ENCODE measurements at places on chromosomes 1 and 21. TPM values are rescaled to one million over a fixed set of nuclear protein-coding genes. Genes with fewer than 3 reads are reported as not detected.

CRP gene
- total RNA-seq, result not detected

NPL gene
- total RNA-seq, result 3.5 TPM

RNU5D-1 gene
- total RNA-seq, result not detected

SEMA4A gene
- 0.43 TPM for total RNA-seq

PRDM2 gene
- 13.9 TPM for total RNA-seq

CCDC190 gene
- 0.43 TPM for total RNA-seq

F5 gene
- not detected for total RNA-seq

RNU1-3 gene
- under 0.01 TPM for total RNA-seq

KCNK2 gene
- total RNA-seq, result 18.7 TPM

DOCK7 gene
- 153 TPM for total RNA-seq

ZFYVE9 gene
- total RNA-seq, result 23.8 TPM

LRRC38 gene
- total RNA-seq, result not detected

DNA sequence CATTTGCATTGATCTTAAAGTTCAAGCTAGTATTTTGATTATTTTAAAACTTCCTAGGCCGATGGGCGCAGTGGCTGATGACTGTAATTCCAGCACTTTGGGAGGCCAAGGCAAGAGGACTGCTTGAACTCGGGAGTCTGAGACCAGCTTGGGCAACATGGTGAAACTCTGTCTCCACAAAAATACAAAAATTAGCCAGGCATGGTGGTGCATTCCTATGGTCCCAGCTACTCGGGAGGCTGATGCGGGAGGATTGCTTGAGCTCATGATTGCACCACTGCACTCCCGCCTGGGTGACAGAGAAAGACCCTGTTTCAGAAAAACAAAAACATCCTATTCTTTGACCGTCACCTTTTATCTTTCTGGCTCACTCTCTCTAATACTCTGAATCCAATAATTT lies 30.0 kb downstream of the MFSD2A start:
- no peak for DNase-seq

DNA sequence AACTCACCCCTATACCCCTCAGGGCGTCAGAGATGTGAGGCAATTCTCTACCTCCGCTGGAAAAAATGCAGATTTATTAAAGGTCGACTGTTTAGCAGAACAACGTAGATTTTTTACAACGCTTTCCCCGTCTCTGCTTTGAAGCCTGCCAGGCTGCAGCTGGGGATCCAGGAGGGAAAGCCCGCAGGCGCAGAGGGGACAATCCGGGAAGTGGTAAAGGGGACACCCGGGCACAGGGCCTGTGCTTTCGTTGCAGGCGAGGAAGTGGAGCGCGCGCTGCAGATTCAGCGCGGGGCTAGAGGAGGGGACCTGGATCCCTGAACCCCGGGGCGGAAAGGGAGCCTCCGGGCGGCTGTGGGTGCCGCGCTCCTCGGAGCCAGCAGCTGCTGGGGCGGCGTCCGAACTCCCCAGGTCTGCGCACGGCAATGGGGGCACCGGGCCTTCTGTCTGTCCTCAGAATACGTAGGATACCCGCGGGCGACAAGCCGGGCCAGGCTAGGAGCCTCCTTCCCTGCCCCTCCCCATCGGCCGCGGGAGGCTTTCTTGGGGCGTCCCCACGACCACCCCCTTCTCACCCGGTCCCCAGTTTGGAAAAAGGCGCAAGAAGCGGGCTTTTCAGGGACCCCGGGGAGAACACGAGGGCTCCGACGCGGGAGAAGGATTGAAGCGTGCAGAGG lies 5.5 kb downstream of the SIM2 start:
- DNase-seq, result no peak

- no peak for DNase-seq
Observed at GRCh38 chr1:200345520-200345919, 64.3 kb downstream of the ZNF281 start.

- DNase-seq, result no peak
Observed at GRCh38 chr1:228830185-228830953, 95.1 kb downstream of the RHOU start.

DNA sequence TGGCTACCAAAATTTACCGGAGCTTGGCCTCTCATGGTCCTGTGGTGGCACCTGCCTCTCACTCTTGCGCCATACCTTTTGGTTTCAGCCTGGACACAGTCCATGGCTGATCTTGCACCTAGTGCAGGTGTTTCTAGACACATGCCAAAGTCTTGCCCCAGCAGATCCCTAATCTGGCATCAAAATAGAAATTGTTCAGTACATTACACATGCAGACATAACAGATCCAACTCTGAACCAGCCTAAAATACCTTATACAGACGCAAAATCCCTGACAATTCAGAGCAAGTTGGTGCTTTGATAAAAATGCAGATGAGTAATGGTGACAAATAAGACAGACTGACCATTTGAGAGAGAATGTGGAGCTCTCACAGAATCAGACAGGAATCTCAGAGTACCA lies 44.1 kb downstream of the NGF start:
- no peak for DNase-seq

DNA sequence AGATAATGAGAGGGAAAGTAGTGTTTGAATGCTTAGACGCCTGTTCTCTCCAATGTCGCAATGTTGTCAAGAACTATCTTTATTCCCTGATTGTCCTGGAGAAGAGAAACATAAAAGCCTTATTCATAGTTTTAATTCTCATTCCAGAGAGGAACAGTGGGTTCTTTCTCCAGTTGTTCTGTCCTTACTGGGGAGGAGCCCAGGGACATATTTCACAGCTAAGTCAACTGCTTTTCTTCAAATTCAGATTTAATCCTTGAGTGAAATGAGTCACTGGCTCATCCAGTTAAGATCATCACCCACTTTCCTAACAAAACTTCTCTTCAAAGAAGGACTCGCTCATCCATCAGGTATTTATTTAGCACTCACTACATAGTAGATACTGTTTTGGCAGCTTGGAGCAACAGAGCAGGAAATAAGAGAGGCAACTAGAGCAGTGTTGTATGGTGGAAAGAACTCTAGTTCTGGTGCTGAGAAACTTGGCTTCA lies 365.7 kb upstream of the USP24 start:
- peak; percentile 78 for DNase-seq

DNA sequence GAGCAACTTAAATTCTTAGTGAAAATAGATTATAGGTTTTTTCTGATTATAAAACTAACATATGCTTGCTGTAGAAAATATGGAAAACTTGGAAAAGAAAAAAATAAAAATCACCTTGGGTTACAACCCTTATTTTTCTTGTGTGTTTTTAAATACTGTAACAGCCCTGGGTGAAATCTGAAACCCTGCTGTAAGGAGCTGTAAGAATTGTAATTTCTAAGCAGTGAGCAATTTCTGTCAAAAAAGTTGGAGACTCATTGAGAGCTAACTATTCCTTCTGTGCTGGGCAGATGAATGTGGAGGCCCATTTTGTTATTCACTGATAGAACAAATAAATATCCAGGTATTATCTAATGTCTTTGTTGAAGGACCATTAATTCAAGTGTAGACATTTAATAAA lies 42.6 kb downstream of the ADCY10 start:
- peak; percentile 28 for DNase-seq

DNA sequence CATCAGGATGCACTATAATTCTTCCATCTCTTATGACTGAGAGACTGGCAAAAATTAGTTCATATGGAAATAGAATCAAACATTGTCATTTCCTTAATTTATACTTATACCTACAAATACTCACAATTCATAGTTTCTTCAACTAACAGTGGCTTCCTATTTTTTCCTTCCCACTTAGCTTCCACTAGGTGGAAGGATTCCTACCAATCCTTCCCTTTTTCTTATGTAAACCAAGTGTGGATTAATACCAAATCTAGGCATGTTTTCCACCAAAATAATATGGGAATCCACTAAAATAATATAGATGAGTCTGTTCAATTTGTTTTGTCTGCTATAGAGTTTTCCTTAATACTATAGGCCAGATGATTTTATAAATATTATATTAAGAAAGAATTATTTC lies 1537.1 kb downstream of the PLA2G4A start:
- no peak for DNase-seq

DNA sequence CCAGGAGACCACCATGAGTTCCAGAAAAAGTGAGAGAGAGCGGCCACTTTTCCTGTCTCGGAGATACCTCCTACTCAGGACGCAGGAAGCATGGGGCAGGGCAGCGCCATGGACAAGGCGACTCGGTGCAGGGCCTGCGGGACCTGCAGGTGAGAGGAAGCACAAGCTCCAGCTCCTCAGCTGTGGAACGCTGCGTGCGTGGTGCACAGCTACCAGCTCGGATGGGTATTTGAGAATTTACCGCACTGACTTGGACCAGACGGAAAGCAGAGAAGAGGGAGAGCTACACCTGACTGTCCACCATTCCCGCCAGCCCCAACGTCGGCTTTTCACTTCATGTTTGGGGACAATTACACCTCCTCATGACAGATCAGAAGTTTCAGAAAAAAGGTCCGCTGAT lies 8.2 kb upstream of the CDK11A start:
- DNase-seq, result no peak

DNA sequence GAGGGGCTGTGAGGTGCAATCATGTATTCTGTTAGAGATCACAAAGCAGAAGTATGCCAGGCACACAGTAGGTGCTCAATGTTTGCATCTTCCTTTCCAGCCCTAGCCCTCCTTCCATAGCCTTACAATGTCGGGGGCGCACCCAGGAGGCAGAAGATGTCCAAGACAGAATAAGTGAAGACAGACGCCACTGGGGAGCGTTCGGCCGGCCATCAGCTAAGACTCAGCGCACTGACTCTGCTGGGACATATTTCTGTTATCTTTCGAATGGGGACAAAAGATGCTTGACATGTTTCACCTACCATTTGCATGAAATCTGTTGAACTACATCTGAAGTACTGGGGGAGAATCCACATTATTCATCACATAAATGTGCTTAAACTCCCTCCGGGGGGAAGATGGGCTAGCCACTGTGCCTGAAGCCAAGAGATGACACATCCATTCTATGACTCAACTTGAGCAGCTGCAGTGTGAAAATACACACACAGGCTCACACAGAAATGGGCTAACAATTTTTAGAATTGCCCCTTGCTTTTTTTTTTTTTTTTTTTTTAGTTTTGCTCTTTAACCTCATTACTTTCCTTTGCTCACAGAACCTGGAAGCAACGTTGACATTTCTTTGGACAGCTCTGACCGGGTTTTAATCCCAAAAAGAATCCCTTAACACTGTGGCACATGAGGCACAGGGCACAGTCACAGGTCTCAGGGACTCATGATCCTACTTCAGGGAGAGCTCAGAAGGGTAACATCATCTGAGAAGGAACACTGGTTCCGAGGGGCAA lies 7.9 kb downstream of the TIAM1 start:
- peak; percentile 72 for DNase-seq

- no peak for DNase-seq
Observed at GRCh38 chr1:240139511-240139910, 47.8 kb downstream of the FMN2 start.

GRCh38 chr21:25081096-25081495 lies 526.2 kb downstream of the MRPL39 start:
- no peak for DNase-seq

- no peak for DNase-seq
Observed at GRCh38 chr1:166170075-166170474, 3.3 kb upstream of the FAM78B start.

DNA sequence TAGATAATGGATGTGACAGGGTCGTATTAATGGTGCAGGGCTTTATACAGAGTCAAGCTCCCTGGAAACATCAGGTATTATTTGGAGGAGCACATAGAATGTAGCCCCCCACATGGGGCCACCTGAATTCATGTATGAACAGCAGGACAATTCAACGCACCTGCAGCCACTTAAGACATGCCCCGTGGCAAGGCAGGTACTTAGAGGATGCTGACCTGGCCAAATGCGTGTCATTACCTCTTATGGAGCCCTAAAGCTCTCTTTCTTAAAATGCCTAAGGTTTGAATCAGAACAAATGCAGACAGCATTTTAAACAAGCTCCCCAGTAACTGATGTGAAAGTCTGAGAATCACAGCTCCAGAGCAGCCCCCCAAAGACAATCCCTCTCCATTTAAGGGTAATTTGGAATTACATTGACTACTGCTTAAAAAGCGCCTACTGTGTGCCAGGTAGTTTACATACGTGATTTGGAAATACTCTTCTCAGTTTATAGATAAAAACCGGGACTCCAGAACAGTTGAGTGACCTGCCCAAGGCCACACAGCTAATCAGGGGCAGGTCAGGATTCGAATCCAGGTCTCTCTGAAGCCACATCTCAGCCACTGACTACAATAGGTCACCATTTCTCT lies 71.0 kb upstream of the KLHDC7A start:
- no peak for DNase-seq

GRCh38 chr1:115227346-115228082 lies 110.5 kb downstream of the NGF start:
- DNase-seq, result peak; percentile 20

GRCh38 chr1:42730002-42730401 lies 10.0 kb downstream of the CLDN19 start:
- DNase-seq, result no peak

DNA sequence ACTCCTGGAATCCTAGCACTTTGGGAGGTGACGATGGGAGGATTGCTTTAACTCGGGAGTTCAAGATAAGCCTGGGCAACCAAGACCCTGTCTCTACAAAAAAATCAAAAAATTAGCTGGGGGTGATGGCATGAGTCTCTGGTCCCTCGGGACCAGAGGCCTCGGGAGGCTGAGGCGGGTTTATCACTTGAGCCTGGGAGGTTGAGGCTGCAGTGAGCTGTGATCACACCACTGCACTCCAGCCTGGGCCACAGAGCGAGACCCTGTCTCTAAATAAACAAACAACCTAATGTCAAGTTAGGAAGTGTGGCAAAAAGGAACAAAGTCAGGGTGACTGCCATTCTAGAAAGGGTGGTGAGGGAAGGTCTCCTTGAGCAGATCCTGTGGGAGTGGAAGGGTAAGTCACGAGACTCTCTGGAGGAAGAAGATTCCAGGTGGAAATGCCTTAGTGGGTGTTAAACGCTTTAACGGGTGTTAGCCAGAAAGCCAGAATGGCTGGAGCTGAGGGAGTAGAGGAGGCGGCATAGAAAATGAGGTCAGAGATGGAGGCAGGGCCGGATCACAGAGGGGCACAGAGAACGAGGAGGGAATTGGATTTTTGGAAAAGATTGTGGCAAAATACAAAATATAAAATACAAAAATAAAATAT lies 62.2 kb upstream of the ATP5PO start:
- DNase-seq, result no peak

GRCh38 chr21:45799765-45800338 lies 156.3 kb downstream of the PCBP3 start:
- DNase-seq, result no peak

DNA sequence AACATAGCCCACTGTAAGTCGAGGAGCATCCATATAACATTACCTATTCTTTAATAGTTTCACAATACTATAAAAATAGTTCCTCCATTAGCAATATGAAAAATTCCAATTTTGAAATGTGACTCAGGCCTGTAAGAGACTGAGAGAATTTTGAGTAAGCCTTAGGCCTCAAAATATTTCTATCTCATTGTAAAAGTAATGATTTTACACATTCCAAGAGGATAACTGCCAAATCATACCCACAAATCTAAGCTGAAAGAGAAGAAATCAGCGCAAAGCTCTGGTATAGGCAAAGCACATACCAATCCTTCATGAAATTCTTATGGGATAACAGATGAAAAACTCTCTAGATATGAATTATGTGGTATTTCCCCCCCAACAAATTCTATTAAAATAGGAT lies 144.1 kb downstream of the CDC42BPA start:
- peak; percentile 24 for DNase-seq

- no peak for DNase-seq
Observed at GRCh38 chr1:118578276-118578675, 393.2 kb upstream of the SPAG17 start.

GRCh38 chr1:182851825-182852224 lies 12.7 kb downstream of the DHX9 start:
- DNase-seq, result no peak

GRCh38 chr1:54407404-54408146 lies 1.4 kb upstream of the SSBP3 start:
- peak; percentile 96 for DNase-seq

GRCh38 chr1:41864471-41865040 lies 54.2 kb downstream of the HIVEP3 start:
- DNase-seq, result peak; percentile 70
